ENCODE measurements at places on chromosomes 3 and 15.

DNA sequence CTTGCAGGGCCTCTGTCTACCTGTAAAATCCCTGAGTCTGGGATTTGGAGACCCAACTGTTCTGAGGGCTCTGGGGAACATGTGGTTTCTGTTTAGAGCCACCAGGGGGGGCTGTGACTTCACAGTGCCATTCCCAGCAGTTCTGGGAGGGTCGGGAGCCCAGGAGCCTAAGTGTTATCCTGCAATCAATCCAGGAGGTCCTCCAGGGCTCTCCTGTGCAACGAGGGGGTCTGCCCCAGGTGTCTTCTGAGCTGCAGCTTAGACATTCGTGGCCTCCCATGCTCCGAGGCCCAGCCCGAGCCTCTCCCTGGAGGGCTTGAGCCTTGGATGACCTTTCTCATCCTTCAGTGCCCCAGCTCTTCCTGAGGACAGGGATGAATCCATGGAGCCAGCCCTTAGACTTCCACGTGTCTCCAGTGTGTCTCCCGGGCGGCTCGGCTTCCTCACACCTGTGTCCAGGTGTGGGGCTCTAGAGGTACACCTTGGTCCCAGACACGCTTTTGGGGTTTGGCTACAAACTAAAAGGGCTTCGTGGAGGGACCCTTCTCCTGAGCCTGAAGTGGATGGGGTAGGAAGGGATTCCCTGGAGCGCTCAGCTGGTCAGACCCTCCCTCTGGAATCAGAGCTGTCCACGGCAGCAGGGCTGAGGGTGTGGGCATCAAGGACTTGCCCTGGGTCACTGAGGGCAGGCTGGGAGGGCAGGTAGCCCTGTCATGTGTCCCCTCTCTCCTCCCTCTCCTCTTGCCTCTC, 20.3 kb upstream of the ABTB1 start:
- DNase-seq: peak; percentile 40

GRCh38 chr3:188139466-188139865, 14.5 kb upstream of the LPP start:
- DNase-seq: no peak

GRCh38 chr3:24027946-24028345, 82.9 kb downstream of the NR1D2 start:
- no peak for DNase-seq

- no peak for DNase-seq
These were observed 24.2 kb upstream of the NEO1 start for GRCh38 chr15:73028031-73028430.
